Left renal cortex interstitium (tissue), 4 donors: ENCODE measurements at places on chromosomes 1 and 21.

- no peak for DNase-seq
These were observed 20.7 kb upstream of the PADI4 start for GRCh38 chr1:17287130-17287776.

DNA sequence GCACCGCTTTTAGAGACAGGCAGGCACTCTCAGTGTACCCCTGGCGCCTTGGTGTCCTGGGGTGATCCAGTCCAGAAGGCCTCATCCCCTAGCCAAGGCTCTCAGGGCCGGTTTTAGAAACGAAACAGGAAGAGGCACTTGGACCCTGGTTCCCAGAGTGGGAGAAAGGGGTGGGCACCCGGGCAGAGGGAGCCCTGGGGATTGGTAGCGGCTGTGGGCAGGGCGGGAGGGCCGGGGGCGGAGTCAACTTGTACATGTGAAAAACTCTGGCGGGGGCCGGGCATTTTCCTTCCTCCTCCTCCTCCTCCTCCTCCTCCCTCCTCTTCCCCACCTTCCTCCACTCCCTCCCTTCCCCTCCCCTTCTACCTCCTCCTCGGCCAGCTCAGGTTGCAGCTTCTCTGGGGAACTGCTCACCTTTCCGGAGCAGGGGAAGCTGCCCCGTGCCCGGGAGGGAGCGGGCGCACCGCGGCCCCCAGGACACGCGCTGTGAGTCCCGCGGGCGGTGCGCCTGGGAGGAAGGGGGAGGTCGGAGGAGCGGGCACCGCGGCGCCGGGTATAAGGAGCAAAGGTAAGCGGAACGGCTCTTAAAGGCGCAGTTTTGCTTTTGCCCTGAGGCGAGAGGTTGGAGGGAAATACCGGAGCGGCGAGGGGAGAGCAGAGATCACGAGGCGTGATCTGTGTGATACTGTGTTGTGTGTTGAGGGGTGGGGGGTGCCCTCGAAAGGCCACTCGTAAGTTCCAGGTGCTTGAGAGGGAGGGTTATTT lies at the start of gene CDK18:
TSS of gene CDK18 (plus strand) at position 359 of the 765 bp plus-strand sequence. CDS start 18,499 bp downstream, outside the sequence.
- DNase-seq, result peak; percentile 73

- DNase-seq, result peak; percentile 74
These were observed 40.9 kb upstream of the PPIAL4F start for GRCh38 chr1:144551543-144552424.

DNA sequence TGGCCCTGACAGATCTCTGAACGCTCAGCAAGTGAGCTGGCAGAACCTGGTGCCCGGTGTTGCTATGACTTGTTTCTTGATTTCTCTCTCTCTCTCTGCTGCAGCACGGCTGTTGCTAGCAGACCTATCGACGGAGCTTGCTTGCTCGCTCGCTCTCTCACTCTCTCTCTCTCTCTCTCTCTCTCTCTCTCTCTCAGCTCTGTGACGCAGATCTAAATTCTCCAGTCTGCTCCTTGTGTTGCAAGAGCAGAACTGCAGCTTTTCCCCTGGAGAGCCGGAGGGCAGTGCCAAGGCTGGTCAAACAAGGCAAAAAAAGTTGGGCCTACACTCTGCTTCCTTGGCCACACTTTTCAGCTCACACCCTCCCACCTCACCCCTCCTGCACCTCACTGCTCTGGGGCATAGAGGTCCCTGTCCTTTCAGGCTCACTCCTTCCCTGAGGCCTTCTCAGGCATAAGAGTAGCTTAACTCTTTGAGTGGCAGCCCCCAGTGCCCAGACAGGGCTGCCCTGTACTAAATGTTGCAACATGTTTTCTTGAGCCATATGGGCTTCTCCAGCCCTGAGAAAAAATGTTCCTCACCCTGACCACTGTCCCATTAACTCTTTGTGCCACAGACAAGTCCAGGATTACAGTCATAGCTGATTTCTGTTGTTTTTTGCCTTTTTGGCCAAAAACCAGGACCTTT lies 72.2 kb downstream of the CD46 start:
- peak; percentile 84 for DNase-seq
